ENCODE measurements at places on chromosomes 3 and 15.

DNA sequence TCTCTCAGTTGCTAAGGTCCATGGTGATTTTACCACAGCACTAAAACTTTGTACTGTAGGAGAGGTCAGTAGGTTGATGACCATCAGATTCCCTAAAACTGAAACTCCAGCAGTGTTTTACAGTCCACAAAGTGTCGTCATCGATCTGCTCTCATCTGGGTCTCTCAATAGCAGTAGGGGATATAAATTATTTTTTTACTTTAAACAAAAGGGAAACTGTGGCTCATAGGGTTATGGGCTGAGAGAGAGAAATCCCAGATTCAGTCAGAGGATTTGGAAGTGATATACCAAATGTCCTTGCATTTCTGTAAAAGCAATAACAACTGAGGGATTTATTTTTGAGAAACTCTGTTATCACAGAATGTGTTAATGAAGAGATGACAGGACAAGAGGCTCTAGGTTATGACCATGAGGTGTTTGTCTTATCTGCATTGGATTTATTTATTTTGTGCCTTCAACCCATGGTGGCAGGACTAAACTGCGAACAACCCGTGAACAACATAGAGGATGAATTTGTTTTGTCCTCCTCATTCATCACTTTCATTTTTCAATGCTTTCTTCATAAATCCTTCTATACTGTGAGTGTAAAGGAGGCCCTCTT is 869.7 kb downstream of the OTOL1 start:
- no peak for DNase-seq

DNA sequence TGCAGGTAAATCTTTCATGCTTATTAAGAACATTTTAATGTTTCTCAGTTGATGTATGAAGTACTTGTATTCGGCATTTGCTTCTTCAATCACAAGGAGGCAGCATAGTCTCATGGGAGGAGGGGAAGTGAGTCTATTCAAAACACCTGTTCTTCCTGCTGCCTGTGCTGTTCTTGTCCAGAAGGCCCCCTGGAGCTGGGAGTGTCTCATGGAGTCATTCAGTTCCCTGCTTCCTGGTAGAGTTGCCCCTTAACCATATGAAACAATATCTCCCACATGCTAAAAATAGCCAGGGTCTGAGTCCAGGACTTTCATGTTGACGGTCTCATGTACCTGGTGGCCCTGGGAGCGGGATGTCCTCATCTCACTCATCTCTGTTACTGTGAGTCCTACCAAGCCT is 15.5 kb upstream of the PPP1R2 start:
- DNase-seq = peak; percentile 7

DNA sequence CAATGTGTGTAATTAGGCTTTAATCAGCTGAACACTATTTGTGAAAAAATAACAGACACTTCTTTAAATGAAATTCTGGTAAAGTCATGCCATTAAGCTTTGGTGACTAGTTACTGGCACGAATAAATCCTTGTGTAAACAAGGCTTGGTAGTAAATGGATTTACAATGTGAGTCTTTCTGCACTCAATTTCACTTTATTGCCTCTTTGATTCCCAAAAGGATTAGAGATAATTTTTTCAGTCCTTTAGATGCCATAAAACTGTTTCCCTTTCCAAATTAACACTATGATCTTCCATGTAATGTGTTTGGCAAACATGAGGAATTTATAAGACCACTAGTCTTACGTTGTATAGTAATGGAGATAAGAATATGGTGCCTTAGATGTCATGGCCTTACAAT is 339.5 kb upstream of the DNAJC19 start:
- no peak for DNase-seq

DNA sequence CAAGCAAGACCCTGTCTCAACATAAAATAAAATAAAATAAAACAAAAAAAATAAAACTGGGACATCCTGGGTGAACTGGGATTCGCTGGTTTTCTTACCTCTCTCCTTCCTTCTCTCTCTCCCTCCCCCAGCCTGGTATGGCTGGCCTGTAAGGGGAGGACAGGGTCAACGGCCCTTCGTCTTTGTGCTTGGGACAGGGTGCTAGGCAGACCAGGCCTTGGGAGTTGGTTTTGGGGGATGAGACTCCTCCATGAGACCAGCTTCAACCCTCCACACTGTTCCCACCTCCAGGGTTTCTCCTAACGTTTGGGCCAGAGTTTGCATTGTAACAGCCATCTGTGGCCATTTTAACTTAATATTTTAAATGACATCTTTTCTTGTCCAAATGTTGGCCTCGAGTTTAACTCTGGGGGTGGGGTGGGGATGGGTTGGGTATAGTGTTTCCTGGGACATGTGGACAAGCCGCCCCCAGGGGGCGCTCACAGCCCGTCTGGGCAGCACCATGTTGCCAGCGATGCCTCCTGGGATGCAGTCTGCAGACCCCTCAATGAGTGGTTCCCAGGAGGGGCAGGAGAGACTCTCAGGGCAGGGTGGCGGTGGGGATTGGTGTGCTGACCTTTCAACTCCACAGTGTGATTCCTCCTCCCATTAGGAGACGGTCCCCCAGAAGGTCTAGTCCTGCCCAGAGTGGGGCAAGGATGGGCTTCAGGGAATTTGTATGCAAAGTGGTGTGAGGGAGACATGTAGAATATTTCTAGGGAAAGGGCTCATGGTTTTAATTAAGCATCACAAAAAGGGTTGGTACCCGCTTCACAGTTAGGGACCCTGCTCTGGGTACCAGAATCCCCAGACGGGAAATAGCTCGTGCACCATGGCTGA is 37.7 kb upstream of the LCTL start:
- peak; percentile 42 for DNase-seq

- DNase-seq = no peak
These were observed 953.8 kb downstream of the IGSF11 start for GRCh38 chr3:118080889-118081288.

GRCh38 chr3:52072471-52072870 is 16.1 kb upstream of the DUSP7 start:
- DNase-seq = no peak

DNA sequence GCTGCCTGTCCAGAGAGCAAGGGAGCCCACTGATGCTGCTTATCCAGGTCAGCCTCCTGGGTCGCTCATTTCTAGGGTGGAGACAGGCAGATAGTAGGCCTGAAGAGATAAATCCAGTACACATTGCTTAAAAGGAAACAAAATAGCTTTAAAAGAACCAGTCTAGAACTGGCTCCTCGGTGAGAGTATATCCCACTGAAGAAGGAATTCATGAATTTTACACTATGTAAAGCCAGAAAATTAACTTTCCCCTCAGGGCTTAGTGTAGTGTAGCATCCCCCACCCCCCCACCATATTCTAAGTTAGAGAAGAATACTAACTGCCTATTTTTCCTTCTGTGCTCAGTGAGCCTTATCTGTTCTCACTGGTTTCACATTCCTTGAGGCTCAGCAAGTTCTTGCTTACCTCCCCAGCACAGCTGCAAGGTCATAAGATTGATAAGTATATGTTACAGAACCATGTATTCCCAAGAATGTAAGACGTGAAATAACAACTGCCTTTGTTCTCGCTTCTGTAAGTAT is 30.5 kb upstream of the NOX5 start:
- DNase-seq = no peak

GRCh38 chr15:45205192-45205591 is 17.4 kb upstream of the SHF start:
- peak; percentile 70 for DNase-seq

DNA sequence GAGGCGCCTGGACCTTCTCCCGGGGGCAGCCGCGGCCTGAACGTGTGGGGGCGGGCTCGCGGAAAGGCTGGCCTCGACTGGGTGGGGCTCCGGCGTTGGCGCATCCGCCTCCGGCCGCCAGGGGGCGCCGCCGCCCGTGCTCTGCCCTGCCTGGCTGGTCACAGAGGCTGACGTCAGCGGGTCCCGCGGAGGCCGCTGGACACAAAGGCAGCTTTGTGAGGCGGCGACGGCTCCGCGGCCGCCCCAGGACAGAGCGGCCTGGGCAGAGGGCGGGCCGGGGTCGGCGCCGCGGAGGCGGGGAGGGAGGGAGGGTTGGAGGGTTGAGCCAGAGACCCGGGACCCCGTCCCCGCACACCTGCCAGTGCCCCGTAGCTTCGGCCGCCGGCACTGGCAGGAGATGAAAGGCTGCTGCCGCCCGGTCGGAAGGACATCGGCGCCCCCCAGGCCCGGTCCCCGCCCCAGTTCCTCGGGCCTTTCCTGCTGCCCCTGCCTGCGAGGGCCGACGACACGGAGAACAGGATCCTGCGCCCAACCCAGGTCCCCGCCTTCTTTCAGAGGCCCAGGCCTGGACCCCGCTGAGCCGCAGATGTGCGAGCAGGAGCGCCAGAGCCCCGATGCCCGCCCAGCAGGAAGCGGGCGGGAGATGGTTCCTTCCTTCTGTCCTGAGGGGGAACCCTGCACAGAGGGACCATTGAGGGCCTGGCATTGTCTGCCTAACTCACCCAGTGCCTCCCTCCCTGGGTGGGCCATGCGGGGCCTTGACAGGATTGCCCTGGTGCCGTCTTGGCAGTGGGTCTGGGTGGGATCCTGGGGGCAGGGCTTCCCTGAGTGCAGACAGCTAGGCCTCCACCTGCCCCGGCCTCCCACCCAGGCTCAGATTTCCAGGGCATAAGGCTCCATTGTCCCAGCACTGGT is 8.7 kb upstream of the SEMA3B start:
- DNase-seq = peak; percentile 83

DNA sequence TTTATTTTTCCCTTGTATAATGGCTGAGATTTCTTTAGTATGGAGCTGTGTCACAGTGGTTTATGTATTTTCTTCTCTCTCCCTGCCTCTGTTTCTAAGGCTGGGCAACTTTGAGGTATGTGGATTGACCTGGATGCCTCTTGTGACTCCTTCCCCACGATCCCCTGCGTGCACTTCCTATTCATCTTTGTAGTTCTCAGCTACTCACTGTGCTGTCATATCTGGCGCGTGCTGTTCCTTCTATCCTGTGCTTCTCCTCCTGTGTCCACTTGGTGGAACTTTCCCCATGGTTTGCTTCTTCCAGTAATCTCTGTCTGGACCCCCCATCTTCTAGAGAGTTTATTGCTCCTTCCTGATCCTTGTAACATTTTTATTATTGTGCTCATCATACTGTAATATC is 97.3 kb downstream of the AKAP13 start:
- DNase-seq = peak; percentile 83

DNA sequence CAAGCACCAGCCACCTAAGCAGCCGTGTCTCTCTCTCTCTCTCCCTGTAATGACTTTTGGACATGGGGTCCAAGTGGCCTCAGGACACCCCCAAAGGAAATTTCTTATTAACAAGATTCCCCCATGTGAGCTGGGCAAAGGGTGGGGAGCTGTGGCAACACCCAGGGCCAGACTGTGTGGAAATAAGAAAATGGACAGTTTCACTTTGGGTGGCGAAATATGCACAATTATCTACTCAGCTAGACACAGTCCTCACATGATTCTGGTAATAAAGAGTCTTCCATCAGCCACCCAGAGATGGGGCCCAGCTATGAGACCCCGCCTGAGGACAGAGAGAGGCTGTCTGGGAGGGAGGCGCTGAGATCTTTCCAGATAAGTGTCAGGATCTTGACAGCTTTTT is 96.8 kb upstream of the TPM1 start:
- no peak for DNase-seq

DNA sequence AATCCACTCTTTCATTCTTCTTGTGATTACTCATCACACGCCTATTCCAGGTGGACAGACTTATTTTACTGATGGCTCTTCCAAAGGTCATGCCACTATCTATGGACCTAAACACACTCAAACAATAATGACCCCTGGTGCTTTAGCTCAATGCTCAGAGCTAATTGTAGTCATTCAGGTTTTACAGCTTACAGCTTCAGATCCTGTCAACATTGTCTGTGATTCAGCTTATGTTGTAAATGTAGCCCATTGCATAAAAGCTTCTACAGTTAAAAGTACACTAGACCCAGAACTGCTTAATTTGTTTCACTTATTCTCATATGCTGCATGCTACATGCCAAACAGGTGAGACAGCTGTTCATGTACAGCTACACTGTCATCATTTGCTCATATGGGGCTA is 49.2 kb downstream of the LSM3 start:
- no peak for DNase-seq

- peak; percentile 89 for DNase-seq
These were observed 252.7 kb downstream of the EPHA3 start for GRCh38 chr3:89360156-89360555.

DNA sequence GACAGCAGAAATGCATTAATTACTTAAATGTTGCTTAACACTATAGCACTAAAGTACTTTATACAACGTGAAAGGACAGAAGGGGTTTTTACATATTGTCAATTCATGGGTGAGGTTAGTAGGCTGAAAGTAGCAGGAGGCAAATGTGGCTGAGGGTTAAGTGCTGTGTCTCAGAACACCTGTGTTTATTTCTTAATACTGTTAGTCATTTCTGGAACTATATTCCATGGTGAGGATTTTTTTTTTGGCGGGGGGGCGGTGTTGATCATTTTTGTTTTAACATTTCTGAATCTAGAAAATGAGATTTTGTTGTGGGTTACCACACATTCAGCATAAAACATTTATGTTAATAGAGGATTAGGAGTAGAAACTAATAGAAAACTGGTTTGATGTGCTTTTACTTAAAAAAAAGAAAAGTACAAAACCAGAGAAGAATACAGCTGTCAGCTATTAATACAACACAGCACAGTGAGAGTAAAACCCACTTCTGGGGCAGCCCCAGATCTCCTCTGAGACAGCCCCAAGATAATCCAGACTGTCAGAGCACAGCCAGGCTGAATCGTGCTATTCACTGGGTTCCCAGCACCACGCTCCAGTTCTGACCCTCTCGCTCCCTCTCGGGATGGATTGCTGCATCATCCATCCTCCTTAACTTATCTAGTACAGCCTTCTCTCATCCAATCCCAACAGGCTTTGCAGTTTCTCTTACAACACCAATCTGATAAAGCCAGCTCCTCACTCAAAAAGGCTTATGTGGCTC is 307.7 kb downstream of the TUSC7 start:
- DNase-seq = no peak

- peak; percentile 55 for DNase-seq
These were observed 14.7 kb downstream of the RHOV start for GRCh38 chr15:40859206-40859851.

DNA sequence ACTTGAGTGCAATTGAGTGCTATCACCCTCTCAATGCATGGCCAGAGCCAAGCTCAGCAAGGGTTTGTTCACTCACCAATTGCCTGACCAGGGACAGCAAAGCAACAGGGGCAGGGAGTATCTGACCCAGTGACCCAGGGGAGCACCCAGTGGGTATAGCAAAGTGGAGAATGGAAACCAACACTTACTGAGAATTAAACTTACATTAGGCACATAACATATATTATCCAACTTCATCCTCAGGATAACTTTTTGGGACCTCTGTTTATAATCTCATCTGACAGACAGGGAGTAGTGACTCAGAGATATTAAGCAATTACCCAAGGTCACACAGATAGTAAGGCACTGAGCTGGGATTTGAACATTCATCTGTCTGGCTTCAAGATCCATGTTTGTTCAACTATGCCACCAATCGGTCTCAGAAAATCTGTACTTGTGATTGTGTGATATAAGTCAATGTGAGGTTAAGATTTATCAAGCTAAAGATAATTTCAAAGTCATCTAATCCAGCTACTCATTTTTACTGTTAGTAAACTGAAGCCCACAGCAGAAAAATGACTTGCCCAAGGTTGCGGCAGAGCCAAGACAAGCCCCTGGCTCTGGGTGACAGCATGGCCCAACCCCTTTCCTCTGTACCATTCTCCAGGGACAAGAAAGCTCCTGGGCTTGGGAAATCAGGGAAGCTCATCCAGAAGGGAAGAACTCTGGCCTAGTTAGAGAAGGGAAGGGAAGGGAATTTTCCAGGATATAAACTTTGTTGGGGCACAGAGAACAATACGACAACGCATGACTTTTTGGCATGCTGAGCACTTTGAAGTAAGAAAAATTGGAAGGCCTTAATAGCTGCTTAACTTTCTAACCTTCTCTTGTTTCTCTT is 138.0 kb upstream of the SMAD3 start:
- peak; percentile 56 for DNase-seq

GRCh38 chr3:157844216-157844615 is 262.0 kb downstream of the SHOX2 start:
- DNase-seq = no peak
